Astrocyte (in vitro differentiated cells and primary cell): ENCODE measurements at places on chromosomes 12 and 14. TPM values are rescaled to one million over a fixed set of nuclear protein-coding genes. Genes with fewer than 3 reads are reported as not detected.
A peak's percentile ranks its signal among the peaks of the same experiment; 100 is the strongest.

- H3K4me1 ChIP-seq = peaks cover 8% of the 10 kb centered on the region
- peaks cover 7% of the 10 kb centered on the region for H3K36me3 ChIP-seq
- H3K4me3 ChIP-seq = no peak overlapping the region
- H3K27ac ChIP-seq = no peak overlapping the region
- H3K27me3 ChIP-seq = no peaks in the 10 kb centered on the region
Observed at GRCh38 chr12:111838353-111838752, 3.7 kb upstream of the MAPKAPK5 start.

DNA sequence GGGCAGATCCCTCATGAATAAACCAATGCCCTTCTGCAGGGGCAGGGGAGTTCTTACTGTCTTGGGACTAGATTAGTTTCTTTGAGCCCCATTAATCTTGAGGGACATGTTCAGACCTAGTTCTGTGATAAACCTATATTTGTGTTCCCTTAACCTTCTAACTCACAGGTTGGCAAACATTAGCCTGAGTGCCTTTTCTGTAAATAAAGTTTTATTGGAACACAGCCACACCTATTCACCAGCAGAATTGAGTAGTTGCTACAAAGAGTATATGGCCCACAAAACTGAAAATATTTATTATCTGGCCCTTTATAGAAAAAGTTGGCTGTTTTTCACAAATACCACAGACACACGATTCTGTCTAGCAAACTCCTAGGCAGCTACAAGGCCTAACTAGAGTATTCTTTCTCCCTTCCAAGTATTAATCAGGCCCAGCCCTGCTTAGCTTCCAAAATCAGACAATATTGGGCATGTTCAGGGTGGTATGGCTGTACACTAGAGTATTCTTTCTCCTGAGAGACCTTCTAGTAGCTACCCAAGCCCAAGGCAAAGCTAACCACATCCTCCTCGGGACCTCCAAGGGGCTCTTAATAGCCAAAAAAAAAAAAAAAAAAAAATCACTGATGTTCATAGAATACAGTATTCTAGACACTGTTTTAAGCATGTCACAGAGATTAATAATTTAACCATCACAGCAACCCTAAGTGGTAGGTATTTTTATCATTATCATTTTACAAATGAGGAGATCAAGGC, 199.3 kb upstream of the PWP1 start:
- no peak overlapping the region for H3K27ac ChIP-seq
- no peaks in the 10 kb centered on the region for H3K36me3 ChIP-seq
- peaks cover 2% of the 10 kb centered on the region for H3K27me3 ChIP-seq
- no peak overlapping the region for H3K4me3 ChIP-seq
- no peak for DNase-seq

GRCh38 chr12:8449355-8449859, 6.4 kb upstream of the CLEC6A start:
- no peaks in the 10 kb centered on the region for H3K27me3 ChIP-seq
- no peaks in the 10 kb centered on the region for H3K36me3 ChIP-seq
- no peaks in the 10 kb centered on the region for H3K4me1 ChIP-seq
- no peak overlapping the region for H3K27ac ChIP-seq

GRCh38 chr14:35285168-35286002, 6.8 kb upstream of the PSMA6 start:
- H3K4me3 ChIP-seq = no peak overlapping the region
- H3K27me3 ChIP-seq = no peaks in the 10 kb centered on the region
- no peak overlapping the region for H3K27ac ChIP-seq

GRCh38 chr12:58142991-58143390, 201.6 kb downstream of the ATP23 start:
- no peaks in the 10 kb centered on the region for H3K4me1 ChIP-seq
- no peak overlapping the region for H3K4me3 ChIP-seq
- no peaks in the 10 kb centered on the region for H3K36me3 ChIP-seq
- no peak for DNase-seq

GRCh38 chr14:77026930-77027537, 1.5 kb downstream of the IRF2BPL start:
- DNase-seq = no peak
- no peaks in the 10 kb centered on the region for H3K27me3 ChIP-seq
- peak overlapping the region; percentile 92 for H3K27ac ChIP-seq
- H3K4me3 ChIP-seq = peak overlapping the region; percentile 90

GRCh38 chr14:22096514-22096895, 422.9 kb upstream of the OR4E1 start:
- no peaks in the 10 kb centered on the region for H3K36me3 ChIP-seq
- no peaks in the 10 kb centered on the region for H3K27me3 ChIP-seq

DNA sequence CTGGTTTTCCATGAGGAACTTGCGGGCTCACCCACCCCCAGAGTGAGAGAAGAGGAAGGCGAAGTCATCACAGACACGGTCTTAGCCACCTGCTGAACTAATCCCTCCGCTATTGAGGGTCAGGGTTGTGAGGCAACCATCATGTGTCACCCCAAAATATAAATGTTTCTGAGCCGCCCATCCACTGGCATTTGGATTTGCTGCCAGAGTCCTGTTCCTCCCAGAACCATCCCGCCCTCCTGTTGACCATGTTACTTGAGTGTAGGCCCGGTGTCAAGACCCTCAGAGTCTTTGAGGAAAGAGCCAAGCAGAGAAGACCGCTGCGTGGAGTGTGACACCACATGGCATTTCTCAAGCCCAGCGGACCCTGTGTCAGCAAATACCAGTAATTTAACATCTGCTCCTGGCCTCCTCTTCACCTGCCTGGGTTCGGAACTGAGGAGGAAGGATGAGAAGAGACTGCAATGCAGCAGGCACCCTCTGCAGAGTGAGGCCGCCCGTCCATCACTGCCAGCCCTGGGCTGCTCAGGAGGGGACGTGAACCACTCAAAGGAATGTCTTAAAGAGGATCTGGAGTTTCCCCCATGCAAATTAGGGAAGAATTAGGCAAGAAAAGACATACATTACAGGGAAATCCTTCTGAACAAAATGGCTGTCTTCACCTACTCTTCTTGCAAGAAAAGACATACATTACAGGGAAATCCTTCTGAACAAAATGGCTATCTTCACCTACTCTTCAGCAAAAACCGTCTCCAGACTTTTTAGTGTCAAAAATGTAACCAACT, 100.4 kb downstream of the FBXL14 start:
- no peak overlapping the region for H3K27ac ChIP-seq
- H3K4me3 ChIP-seq = no peak overlapping the region
- no peak for DNase-seq
- no peaks in the 10 kb centered on the region for H3K36me3 ChIP-seq
- H3K4me1 ChIP-seq = peaks cover 14% of the 10 kb centered on the region

Gene VPS33A
- 31.6 and 34.3 TPM in 2 replicates for total RNA-seq

Gene ITGA7
- total RNA-seq = 20.4 and 26.5 TPM in 2 replicates

Gene TSPAN8
- total RNA-seq = not detected in 2 replicates

Gene KCNC2
- not detected in 2 replicates for total RNA-seq
